ENCODE measurements at places on chromosomes 1 and 21.

DNA sequence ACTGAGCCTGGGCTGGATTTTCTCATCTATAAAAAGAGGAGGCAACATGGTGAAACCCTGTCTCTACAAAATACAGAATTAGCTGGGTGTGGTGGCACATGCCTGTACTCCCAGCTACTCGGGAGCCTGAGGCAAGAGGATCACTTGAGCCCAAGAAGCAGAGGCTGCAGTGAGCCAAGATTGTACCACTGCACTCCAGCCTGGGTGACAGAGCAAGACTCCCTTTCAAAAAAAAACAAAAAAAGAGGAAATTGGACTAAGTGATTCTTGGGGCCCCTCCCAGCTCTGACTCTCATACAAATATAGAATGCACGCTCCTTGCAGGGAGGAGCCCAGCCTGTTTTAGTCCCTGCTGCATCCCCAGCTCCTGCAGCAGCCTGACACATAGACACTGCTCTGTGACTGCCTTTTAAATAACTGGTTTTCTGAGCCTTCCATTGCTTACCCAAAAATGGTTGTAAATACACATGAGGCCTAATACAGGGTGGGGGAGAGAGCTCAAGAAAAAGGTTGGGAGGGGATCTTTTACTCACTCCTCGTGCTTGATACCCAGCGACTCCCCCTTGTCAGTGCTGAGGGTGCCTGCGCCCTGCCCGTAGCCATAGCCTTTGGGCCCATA lies 17.2 kb downstream of the CSRP1 start:
- DNase-seq, result no peak

DNA sequence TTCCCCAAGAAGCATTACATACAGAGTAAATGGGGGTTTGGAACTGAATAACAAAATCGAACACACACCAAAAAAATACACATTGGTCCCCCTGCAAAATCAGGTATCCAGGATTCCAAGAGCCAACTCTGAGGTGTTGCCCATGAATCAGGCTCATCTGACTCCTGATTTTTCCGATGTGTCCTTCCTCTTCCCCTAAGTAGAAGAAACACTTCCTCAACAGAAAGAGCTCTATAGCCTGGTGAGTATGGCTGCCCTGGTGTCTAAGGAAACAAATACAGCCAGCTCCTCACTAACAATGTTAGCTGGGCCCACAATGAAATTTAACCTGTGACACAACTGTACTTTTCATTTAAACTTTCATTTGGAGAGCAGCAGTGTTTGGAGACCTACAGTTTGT lies 33.6 kb downstream of the ERI3 start:
- no peak for DNase-seq

GRCh38 chr1:63316984-63317816 lies 5.2 kb upstream of the FOXD3 start:
- DNase-seq, result peak; percentile 53

DNA sequence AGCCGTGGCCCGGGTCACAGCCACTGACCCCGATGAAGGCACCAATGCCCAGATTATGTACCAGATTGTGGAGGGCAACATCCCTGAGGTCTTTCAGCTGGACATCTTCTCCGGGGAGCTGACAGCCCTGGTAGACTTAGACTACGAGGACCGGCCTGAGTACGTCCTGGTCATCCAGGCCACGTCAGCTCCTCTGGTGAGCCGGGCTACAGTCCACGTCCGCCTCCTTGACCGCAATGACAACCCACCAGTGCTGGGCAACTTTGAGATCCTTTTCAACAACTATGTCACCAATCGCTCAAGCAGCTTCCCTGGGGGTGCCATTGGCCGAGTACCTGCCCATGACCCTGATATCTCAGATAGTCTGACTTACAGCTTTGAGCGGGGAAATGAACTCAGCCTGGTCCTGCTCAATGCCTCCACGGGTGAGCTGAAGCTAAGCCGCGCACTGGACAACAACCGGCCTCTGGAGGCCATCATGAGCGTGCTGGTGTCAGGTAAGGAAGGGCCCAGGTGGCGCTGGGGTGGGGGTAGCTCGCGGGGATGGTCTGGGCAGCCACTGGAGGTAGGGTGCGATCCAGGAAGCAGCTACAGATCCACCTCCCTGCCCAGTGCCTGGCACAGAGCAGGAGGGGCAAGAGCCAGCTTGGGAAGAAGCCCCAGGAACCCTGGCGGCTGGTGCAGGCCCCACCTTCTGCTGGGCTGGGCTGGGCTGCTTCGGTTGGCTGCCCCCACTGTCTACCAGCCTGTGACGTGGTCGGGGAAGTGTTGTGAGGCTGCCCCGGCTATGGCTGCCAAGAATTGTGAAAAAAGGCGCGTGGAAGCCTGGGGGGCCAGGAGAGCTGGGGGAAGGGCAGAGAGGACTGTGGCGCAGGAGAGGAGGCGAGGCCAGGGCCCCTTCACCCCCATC lies 3.8 kb downstream of the CELSR2 start:
- no peak for DNase-seq

- DNase-seq, result no peak
These were observed 99.2 kb downstream of the TRIM11 start for GRCh38 chr1:228307218-228308023.

- DNase-seq, result no peak
These were observed 34.4 kb downstream of the MAP3K21 start for GRCh38 chr1:233361876-233362275.

DNA sequence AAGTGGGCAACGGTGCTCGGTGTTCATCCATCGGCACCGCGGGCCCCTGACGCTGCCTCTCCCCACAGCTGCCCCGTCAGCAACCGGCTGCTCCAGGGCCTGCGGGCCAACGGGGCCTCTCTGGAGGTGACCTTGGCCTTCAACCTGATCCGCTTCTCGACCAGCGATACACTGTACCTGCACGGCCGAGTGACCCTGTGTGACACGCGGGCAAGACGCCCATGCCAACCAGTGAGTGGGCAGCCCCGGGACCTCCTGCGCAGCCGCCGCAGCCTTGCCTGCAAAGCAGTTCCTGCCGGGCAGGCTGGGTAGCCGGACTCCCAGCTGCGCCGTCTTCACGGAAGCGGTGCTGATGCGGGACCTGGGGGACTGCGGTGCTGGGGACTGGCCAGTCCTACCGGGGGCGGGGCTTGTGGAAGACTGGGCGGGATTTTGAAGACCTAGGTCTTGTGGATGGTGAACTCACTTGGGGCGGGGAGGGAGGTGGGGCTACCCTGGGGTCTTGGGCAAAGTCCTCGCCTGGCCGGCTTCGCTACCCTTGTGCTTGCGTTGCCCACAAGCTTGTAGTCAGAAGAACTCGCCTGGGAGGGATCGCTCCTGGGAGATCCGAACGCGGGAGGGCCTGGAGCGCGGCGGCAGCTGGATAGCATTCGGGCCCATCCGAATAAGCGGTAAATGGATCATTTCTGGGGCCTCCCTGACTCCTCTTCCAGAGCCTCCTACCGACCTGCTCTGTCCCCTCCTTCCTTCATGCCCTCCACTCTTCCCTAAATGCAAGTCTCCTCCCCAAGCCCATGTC lies 8.8 kb upstream of the CEP85 start:
- peak; percentile 23 for DNase-seq

GRCh38 chr21:39048574-39048973 lies 134.7 kb downstream of the PSMG1 start:
- DNase-seq, result no peak

DNA sequence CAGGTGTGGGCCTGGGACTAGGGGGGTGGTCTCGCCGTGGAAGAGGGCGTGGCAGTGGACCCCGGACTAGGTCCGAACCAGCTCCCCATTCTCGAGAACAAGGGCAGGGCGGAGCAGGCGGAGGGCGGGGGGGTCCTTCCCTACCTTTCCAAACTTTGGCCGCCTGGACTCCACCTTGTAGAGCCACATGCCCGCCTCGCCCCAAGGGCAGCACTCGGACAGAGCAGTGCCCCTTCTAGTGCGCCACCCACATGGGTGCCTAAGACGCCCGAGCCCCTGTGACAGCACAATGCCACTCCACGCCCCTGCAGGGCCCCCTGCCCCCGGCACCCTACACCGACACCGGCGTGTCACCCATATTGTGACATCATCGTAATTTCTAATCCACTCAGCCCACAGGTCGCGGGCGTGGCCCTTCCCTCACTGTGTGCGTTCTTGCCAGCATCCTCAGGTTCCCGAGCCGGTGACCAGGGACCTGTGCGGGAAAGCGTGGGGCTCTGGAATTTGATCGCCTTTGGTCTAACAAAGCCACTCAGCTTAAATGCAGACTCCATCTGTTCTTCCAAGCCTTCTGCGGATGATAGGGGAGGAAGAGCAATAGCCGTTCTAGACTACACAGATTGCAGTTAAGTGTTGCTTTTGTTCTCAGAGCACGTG lies 553 bp upstream of the STMN1 start:
- DNase-seq, result peak; percentile 12

DNA sequence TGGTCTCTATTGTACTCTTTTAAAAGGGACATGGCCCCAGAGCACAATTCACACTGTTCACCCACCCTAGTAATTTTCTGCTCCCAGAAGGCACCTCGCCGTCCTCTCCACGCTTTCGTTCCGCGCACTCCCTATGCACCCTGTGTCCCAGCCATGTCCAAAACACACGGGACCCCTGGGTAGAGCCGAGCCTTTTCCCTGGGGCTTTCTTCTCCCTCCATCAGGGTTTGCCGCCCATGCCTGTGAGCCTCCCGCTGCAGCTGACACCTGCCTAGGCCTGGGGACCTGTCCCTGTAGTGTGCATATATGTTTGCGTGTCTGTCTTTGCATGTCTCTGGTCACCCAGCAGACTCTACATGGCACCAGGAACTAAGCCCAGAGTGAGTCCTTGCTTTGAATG lies 302.7 kb downstream of the PCP4 start:
- DNase-seq, result no peak

GRCh38 chr1:105700723-105701122 lies 1355.8 kb upstream of the PRMT6 start:
- DNase-seq, result no peak

DNA sequence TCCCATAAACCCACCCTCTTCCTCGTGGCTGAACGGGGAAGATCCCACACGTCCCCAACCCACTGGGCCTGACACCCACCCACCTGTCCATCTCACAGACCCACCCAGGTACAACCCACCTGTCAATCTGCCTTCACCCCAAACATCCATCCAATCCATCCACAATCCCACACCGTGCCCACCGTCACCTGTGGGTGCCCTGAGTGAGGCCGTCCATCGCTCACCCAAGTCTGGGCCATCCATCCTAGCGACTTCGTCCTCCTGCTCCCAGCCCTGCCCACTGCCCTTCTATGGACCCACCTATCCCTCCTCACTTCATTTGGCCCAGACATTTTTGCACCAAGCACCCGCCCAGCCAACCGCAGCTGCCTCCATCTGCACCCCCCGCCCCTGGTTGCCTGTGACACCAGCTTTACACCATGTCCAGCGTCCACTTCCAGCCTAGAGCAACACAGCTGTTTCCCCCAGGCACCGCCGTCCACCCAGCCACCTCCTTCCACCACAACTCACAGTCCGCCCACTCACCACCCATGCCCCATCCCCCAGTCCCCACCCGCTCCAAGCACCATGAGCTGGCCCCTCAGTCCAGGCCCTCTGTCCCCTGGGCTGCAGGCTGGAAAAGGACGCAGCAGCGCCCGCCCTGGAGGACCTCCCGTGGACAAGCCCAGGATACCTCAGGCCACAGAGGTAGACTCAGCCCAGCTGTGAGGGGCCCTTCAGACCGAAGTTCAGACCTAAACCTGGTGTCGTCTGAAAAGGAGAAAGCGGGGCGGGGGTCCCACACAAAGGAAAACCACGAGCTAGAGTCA lies 7.7 kb downstream of the TTLL10 start:
- DNase-seq, result no peak

DNA sequence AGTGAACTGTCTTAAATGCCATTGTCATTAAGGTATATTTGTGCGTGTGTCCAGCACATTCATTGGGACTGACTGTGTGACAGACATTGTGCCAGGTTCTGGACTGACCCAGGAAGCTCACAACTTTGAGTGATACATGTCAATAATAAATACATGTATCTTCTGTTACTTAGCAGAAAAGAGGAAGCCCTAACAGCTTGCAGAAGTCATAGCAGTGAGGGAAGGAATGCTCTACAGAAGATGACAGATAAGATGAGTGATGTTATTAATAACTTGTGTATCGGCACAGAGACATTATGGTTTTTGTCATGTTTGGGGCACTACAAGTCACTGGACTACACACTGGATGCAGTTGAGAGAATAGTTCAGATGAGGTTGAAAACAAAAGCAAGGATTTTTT lies 1.2 kb upstream of the SRSF11 start:
- DNase-seq, result no peak

GRCh38 chr1:43522776-43523480 lies 7.8 kb upstream of the PTPRF start:
- DNase-seq, result no peak

DNA sequence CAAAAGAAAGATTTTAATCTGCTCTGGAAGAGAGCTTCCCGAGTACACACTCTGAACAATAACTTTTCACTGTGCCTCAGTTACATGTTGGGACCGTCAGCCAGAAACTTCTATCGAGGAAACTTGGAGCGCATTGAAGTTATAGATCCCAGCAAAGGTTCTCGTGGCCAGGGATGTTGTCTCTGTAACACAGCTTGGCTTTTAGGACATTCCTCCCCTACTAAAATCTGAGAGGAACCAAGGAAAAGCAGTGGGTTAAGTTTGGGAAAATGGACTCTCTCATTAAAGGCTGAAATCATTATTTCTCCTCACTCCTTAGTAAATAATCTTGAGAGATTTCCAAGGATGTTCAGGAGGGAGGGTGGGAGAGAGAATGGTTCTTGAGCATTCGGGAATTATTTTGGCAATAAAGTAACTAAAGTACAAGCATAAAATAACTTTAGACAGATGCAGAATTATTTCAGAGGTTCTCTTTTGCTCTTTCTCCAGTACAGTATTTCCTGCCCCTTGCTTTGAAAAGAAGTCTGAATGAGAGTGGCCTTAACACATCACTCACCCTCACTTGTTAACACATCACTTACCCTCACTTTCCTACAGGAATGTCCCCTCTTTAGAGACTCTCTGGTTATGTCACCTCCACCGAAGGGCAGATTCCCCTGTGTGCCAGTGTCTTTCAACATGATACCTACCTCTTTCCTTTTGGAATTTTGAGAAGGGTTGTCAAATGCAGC lies 1.8 kb upstream of the NFIA start:
- no peak for DNase-seq

GRCh38 chr21:31665397-31665796 lies 5.9 kb downstream of the SOD1 start:
- DNase-seq, result no peak

GRCh38 chr1:236552901-236553300 lies 29.1 kb downstream of the LGALS8 start:
- no peak for DNase-seq

- DNase-seq, result peak; percentile 29
These were observed 27.5 kb downstream of the ARID1A start for GRCh38 chr1:26723013-26723991.

Data from stimulated activated CD4-positive, alpha-beta T cell treated with anti-CD3 and anti-CD28 coated beads, Interleukin-2, amount 100 ng/mL, for 48 hours (primary cell).